MCF 10A (cell line): ENCODE measurements at places on chromosomes 5 and 9. TPM values are rescaled to one million over a fixed set of nuclear protein-coding genes. Genes with fewer than 3 reads are reported as not detected.
A peak's percentile ranks its signal among the peaks of the same experiment; 100 is the strongest.

UBE2D2 gene
- total RNA-seq, result 306 and 329 TPM in 2 replicates

DNA sequence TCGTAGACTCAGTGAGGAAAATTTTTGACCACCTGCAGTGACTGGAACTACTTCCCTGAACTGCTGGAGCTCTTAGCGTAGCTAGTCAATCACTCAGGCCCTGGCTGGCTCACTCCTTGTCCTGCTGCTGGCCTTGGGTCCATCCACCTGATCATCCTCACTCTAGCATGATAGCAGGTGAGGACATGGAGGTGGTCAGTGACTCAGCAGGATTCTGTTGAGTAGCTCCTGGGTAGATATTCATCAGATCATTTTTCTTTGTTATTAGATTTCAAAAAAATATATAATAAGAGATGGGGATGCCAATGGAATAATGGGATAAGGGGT lies 25.0 kb upstream of the SEMA4D start:
- peaks cover 16% of the 10 kb centered on the region for H3K27me3 ChIP-seq
- H3K27ac ChIP-seq, result no peak overlapping the region
- peaks cover 5% of the 10 kb centered on the region for H3K36me3 ChIP-seq

- H3K36me3 ChIP-seq, result peaks cover 9% of the 10 kb centered on the region
- peak; percentile 57 for DNase-seq
- H3K27ac ChIP-seq, result peak overlapping the region; percentile 62
- peaks cover 23% of the 10 kb centered on the region for H3K4me1 ChIP-seq
- no peak overlapping the region for H3K4me3 ChIP-seq
Measured at GRCh38 chr5:131628990-131629389, 6.0 kb downstream of the RAPGEF6 start.

CPLANE1 gene
- 23.6 and 25.1 TPM in 2 replicates for total RNA-seq

ACTBL2 gene
- total RNA-seq, result 0.10 TPM in 1 of 2 replicates, not detected in the other

- peaks cover 25% of the 10 kb centered on the region for H3K36me3 ChIP-seq
- DNase-seq, result peak; percentile 43
- H3K4me3 ChIP-seq, result no peak overlapping the region
- H3K4me1 ChIP-seq, result peaks cover 39% of the 10 kb centered on the region
- H3K27ac ChIP-seq, result no peak overlapping the region
Measured at GRCh38 chr5:140420226-140420570, 18.6 kb downstream of the ANKHD1 start.

DNA sequence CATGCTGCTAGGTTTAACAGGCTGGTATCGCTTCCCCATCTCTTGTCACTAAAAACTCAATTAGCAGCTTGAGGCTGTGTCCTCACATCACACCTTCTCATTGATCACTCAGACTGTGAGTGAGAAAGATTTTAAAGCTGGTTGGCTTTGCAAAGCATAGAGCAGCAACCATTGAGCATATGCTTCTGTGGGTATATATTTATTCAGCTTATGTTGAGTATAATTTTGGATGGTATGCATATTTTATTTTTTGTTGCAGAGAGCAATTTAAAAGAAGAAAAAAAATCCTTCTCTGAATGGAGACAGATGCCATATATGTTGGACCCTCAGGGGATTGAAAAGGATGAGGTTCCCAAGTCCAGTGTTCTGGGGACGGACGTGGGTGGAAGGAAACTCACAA lies 162.6 kb downstream of the TRIM32 start:
- H3K4me1 ChIP-seq, result no peaks in the 10 kb centered on the region
- no peaks in the 10 kb centered on the region for H3K27me3 ChIP-seq
- peaks cover 35% of the 10 kb centered on the region for H3K36me3 ChIP-seq
- no peak for DNase-seq
- H3K4me3 ChIP-seq, result no peak overlapping the region
- H3K27ac ChIP-seq, result no peak overlapping the region

RNF183 gene
- not detected in 2 replicates for total RNA-seq

PCSK1 gene
- total RNA-seq, result 2.8 and 4.4 TPM in 2 replicates

SLC25A2 gene
- 0.37 and 0.79 TPM in 2 replicates for total RNA-seq

- peak; percentile 87 for DNase-seq
- H3K36me3 ChIP-seq, result peaks cover 22% of the 10 kb centered on the region
- H3K27ac ChIP-seq, result peak overlapping the region; percentile 96
- no peaks in the 10 kb centered on the region for H3K27me3 ChIP-seq
- peaks cover 23% of the 10 kb centered on the region for H3K4me1 ChIP-seq
Measured at GRCh38 chr9:100098046-100098886, 534 bp downstream of the ERP44 start.

BTNL8 gene
- total RNA-seq, result not detected in 2 replicates

DNA sequence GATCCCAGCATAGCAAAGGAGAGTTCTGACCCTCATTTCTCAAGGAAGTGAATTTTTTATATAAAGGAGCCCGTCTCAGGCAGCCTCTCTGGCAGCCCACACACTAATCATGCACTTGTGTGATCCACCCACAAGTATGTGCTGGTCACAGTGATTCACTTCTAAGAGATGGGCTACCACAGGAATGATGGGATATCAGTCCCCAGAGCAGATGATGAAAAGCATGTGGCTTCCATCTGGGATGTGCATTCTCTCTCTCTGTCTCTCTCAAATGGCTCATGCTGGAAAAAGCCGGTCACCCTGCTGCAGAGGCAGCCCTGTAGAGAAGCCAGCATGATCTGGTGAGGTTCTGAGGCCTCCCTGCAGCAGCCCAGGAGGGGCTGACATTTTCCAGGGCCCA lies 74.2 kb upstream of the ADCY2 start:
- H3K4me3 ChIP-seq, result no peak overlapping the region
- no peaks in the 10 kb centered on the region for H3K36me3 ChIP-seq
- no peak overlapping the region for H3K27ac ChIP-seq
- H3K4me1 ChIP-seq, result no peaks in the 10 kb centered on the region
- no peak for DNase-seq

GRCh38 chr5:170681013-170681433 lies 102.5 kb upstream of the GABRP start:
- H3K27me3 ChIP-seq, result peaks cover 86% of the 10 kb centered on the region
- H3K36me3 ChIP-seq, result no peaks in the 10 kb centered on the region
- H3K4me1 ChIP-seq, result no peaks in the 10 kb centered on the region
- H3K27ac ChIP-seq, result no peak overlapping the region

GRCh38 chr9:121781701-121782464 lies 130.4 kb downstream of the DAB2IP start:
- no peak for DNase-seq
- no peaks in the 10 kb centered on the region for H3K4me1 ChIP-seq
- no peak overlapping the region for H3K4me3 ChIP-seq
- no peak overlapping the region for H3K27ac ChIP-seq
- H3K27me3 ChIP-seq, result no peaks in the 10 kb centered on the region

- H3K27me3 ChIP-seq, result no peaks in the 10 kb centered on the region
- peak overlapping the region; percentile 52 for H3K27ac ChIP-seq
- H3K4me1 ChIP-seq, result peaks cover 6% of the 10 kb centered on the region
- H3K36me3 ChIP-seq, result no peaks in the 10 kb centered on the region
- H3K4me3 ChIP-seq, result no peak overlapping the region
Measured at GRCh38 chr5:55868846-55869245, 17.7 kb downstream of the IL31RA start.

DNA sequence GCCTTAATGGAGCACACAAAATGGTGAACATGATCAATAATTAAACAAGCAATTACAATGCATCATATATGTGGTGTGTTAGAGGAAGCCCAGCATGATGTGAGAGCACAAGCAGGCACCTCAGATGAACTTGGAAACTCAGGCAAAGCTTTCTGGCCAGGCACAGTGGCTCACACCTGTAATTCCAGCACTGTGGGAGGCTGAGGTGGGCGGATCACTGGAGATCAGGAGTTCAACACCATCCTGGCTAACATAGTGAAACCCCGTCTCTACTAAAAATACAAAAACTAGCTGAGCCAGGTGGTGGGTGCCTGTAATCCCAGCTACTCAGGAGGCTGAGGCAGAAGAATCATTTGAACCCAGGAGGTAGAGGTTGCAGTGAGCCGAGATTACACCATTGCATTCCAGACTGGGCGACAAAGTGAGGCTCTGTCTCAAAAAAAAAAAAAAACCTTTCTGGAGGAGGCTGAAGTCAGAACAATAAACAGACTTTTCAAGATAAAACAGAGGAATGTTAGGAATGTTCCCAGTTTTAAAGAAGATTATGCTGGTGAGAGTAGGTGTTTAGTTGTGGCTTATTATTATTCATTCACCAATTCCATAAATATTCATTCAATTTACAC lies 159.4 kb downstream of the CEMIP2 start:
- no peak overlapping the region for H3K4me3 ChIP-seq
- H3K27ac ChIP-seq, result no peak overlapping the region
- H3K27me3 ChIP-seq, result no peaks in the 10 kb centered on the region
- no peak for DNase-seq

NR2F1 gene
- total RNA-seq, result 1.4 and 1.7 TPM in 2 replicates

GRCh38 chr5:151469386-151469785 lies 22.0 kb downstream of the SLC36A1 start:
- H3K27me3 ChIP-seq, result no peaks in the 10 kb centered on the region
- peaks cover 16% of the 10 kb centered on the region for H3K36me3 ChIP-seq
- H3K4me3 ChIP-seq, result no peak overlapping the region
- no peaks in the 10 kb centered on the region for H3K4me1 ChIP-seq
- no peak overlapping the region for H3K27ac ChIP-seq

- no peaks in the 10 kb centered on the region for H3K27me3 ChIP-seq
- H3K4me3 ChIP-seq, result no peak overlapping the region
- H3K36me3 ChIP-seq, result peaks cover 15% of the 10 kb centered on the region
Measured at GRCh38 chr5:72114629-72115028, 7.4 kb downstream of the MAP1B start.

PCDHB14 gene
- total RNA-seq, result 4.7 and 6.2 TPM in 2 replicates

DNA sequence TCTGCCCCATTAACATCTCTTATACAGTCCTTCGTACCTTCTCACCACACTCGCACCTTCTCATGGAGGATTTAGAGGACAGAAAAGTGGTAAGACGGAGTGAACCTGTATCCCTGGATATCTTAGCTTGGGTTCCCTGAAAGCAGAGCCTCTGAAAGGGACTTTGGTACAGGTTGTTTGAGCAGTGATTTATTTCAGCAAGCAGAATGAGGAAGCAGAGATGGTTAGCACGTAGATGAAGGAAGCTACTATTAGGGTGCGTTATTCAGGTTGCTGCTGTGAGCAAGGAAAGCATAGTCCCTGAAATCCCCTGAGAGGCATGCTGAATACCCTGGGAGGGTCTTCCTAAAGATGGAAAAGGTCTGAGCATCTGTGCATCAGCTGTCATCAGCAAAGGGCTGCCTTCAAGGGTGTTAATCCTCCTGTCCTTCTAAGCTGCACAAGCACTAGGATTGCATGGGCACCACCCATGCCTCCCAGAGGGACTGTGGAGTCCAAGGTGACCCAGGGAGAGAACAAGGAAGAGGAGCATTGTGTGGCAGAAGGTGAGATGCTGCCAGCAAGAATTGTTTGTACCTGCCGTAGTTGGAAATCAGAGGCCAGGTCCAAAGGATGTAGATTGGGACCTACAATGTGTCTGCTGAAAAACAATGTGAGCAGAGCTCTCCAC lies 273.7 kb downstream of the RASEF start:
- DNase-seq, result no peak
- H3K4me1 ChIP-seq, result no peaks in the 10 kb centered on the region
- H3K36me3 ChIP-seq, result peaks cover 5% of the 10 kb centered on the region
- no peaks in the 10 kb centered on the region for H3K27me3 ChIP-seq
- H3K27ac ChIP-seq, result no peak overlapping the region
- H3K4me3 ChIP-seq, result no peak overlapping the region

ETF1 gene
- 307 and 349 TPM in 2 replicates for total RNA-seq

GRCh38 chr9:33703430-33704102 lies 91.8 kb upstream of the PRSS3 start:
- no peaks in the 10 kb centered on the region for H3K36me3 ChIP-seq
- no peak overlapping the region for H3K4me3 ChIP-seq

GRCh38 chr5:134451936-134452505 lies 40.3 kb upstream of the CDKN2AIPNL start:
- no peaks in the 10 kb centered on the region for H3K27me3 ChIP-seq
- peak; percentile 94 for DNase-seq
- no peak overlapping the region for H3K4me3 ChIP-seq
- peaks cover 24% of the 10 kb centered on the region for H3K4me1 ChIP-seq
- H3K36me3 ChIP-seq, result no peaks in the 10 kb centered on the region
- H3K27ac ChIP-seq, result no peak overlapping the region
